GM04504 (cell line): ENCODE measurements at places on chromosomes 4 and X.

DNA sequence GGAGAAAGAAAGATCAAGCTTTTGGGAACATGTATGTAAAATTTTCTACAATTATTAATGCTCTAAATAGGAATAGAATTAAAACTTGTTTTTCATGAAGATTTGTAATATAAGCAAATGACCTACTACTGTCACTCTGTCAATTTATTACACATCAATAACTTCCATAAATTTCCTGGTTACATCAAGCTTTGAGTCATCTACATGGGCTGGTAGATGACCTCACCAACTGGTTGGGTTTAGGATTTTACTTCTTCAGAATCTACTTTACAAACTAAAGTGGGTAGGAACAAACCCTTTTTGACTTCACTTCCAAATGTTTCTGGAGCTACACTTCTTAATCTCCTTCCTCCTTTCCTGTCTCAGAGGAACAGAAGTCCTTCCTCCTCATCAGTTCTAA is 12.0 kb upstream of the LRAT start:
- DNase-seq = no peak

DNA sequence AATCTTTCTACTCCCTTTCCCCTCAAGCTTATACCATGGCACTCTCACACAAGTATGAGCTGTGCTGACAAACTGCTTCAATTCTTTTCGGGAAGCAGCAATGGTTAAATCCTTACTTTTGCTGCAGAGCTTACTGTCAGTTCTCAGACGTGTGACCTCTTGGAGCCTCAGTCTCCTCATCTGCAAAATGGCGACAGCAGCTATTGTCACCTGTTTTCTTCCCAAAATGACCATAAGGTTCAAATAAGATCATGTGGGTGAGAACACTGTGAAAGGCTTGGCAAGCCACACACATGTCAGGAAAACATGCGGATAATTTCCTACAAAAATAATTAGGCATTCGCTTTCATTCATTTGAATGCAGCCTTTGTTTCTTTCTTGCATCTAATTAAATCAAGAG is 36.8 kb upstream of the IRF2 start:
- no peak for DNase-seq

DNA sequence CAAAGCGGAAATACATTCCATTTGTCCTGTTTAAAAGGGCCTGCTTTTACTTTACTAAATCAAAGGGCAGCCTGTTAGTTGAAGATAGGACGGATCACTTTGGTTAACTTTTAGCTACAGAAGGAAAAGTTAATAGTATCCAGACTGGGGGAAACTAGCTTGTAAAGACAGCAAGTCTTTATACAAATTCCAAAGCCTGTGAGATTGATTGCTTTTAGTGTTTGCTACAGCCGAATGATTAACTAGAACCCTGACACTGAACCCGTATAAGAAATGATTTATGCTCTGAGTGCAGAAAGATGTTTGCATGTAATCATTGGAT is 93.4 kb downstream of the FRAS1 start:
- DNase-seq = no peak

- DNase-seq = no peak
These were observed 389.6 kb upstream of the IGFBP7 start for GRCh38 chr4:57499786-57500185.

- no peak for DNase-seq
These were observed 51.2 kb downstream of the LGI2 start for GRCh38 chr4:24979554-24979953.

- no peak for DNase-seq
These were observed 41.2 kb upstream of the PDGFC start for GRCh38 chr4:157012781-157013180.

DNA sequence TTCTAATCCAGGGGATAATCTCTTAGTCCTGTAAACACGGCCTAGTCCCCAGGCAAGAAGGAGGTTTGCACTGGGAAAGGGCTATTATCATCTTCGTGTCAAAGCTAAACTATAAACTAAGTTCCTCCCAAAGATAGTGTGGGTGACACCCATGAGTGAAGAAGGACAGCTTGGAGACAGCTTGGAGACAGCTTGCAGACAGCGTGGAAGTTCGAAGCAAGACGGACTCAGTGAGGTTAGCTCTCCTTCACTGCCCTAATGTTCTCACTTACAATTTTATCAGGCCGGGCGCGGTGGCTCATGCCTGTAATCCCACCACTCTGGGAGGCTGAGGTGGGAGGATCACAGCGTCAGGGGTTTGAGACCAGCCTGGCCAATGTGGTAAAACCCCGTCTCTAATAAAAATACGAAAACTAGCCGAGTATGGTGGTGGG is 19.2 kb upstream of the PLCXD1 start:
- DNase-seq = no peak

GRCh38 chrX:68196939-68197791 is 236.1 kb downstream of the OPHN1 start:
- DNase-seq = peak; percentile 10

GRCh38 chr4:183177001-183177400 is 77.9 kb downstream of the WWC2 start:
- no peak for DNase-seq

GRCh38 chr4:159298502-159298901 is 195.6 kb downstream of the RAPGEF2 start:
- no peak for DNase-seq

- no peak for DNase-seq
These were observed 1192.1 kb upstream of the PRKX start for GRCh38 chrX:4905576-4905975.

DNA sequence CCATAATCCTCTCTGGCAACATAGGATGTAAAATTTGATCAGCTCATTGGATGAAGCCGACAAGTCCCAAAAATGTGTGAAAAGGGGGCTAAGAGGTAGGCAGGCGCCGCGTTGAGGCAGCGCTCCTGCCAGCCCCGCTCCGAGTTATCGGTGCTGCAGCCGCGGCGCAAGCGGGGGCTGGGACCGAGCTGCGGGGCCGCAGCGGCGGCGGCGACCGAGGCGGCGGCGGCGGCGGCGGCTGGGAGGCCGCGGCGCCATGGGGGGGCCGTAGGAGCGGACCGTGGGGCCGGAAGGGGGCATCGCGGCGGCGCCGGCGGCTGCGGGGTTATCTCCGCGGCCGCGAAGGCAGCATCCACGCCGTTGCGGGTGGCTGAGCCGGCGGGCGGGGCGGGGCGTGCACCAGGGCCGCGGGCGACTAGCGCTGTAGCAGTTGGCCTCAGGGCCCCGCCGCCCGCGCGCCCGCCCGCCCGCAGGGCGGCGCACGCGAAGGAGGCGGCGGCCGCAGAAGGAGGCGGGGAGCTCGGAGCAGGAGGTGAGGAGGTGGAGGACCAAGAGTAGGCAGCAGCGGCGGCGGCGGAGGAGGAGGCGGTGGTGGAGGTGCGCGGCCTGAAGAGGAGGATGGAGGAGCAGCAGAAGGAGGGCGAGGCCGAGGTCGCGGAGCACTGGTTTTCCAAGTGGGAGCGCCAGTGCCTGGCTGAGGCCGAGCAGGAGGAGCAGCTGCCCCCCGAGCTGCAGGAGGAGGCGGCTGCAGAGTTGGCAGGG is 126.0 kb upstream of the CXorf66 start:
- DNase-seq = no peak

DNA sequence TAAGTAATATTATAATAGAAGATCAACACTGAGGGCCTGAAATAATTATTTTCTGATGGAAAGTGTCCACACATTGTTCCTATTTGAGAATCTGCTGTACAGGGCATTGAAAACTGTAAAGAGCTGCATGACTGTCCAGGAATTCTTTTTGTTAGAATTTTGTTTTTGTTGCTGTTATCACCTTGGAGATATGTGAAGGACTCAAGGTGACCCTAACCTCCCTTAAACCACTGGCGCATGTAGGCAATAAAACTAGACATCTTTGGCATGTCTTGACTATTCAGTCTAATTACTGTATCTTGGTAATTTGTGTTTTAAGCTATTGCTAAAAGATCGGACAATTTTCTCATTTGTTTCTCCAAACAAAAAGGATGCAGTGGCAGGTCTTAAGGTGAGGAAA is 55.5 kb upstream of the SMIM10 start:
- DNase-seq = no peak

- DNase-seq = no peak
These were observed 155.6 kb upstream of the PACRGL start for GRCh38 chr4:20544645-20545044.

DNA sequence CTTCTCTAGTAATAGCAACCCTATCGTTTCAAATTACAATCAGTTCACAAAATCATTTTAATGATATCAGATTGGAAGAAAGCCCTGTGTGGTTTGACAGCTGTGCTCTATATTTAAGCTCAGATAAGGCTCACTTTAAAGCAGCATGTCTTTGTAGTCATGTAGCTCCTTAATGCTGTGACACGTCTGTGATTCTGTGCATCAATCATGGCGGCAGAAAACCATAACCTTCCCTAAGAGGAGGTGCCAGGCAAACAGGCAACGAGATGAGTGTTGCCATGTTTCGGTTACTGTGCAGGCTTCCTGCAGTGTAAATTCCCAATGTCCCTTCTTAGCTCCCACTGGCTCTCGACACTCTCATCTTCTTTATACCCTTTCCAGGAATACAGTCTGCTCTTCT is 212.7 kb downstream of the GRID2 start:
- DNase-seq = no peak

DNA sequence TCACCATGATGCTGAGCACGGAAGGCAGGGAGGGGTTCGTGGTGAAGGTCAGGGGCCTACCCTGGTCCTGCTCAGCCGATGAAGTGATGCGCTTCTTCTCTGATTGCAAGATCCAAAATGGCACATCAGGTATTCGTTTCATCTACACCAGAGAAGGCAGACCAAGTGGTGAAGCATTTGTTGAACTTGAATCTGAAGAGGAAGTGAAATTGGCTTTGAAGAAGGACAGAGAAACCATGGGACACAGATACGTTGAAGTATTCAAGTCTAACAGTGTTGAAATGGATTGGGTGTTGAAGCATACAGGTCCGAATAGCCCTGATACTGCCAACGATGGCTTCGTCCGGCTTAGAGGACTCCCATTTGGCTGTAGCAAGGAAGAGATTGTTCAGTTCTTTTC is 4.0 kb downstream of the HNRNPH2 start:
- no peak for DNase-seq

DNA sequence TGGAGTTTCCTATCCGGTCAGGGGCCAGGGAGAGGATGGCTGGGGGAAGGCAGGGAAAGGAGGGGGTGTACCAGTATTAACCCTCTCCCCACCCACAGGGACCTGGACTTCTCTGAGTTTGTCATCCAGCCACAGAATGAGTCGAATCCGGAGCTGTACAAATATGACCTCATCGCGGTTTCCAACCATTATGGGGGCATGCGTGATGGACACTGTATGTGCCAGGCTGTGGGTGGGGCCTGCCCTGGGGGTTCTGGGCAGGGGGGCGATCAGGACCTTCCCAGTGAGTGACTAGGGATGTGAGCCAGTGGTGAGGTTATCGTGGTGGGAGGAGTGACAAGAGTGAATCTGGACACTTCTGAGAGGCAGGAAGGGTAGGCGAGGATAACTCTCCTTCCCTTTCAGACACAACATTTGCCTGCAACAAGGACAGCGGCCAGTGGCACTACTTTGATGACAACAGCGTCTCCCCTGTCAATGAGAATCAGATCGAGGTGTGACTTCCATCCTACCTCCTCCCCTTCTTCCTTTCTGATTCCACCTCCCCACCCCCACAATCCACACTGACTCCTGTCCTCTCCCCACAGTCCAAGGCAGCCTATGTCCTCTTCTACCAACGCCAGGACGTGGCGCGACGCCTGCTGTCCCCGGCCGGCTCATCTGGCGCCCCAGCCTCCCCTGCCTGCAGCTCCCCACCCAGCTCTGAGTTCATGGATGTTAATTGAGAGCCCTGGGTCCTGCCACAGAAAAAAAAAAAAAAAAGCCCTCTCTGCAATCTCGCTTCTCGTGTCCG is 14.6 kb downstream of the USP11 start:
- DNase-seq = no peak

DNA sequence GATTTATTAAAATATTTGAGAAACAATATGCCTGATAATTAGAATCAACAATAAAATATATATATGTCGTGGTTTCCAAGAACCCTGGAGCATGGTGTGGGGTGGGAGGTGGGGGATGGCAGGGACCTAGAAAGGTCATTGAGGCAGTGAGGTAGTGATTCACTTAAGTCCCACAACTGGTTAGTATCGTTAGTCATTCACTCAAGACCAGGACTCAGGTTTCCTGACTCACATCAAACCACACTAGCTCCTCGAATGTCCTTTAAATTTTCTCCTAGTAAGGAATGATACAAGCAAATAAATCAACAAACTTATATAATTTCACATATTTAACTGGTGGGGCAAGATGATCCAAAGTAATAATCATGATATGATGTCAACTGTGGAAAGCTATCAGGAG is 158.8 kb upstream of the AADAT start:
- no peak for DNase-seq

GRCh38 chrX:46715530-46715929 is 43.4 kb downstream of the SLC9A7 start:
- DNase-seq = no peak

DNA sequence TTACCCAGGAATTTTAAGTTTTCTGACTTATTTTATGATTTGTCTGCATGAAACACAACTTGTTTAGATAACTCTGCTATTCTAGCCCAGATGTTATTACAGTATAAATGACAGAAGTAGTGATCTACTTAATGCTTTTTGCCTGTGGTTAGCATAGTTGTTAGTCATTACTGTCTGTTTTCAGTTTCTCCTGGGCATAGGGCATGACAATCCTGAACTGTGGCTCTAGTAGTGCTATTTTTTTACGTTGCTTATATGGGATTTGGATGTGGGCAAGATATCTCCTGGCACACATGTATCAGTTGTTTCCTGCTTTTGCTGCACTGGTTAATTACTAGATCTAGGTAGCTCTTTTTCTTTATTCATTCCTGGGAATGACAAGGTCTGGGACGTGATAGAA is 1005.8 kb downstream of the PCDH18 start:
- DNase-seq = no peak

DNA sequence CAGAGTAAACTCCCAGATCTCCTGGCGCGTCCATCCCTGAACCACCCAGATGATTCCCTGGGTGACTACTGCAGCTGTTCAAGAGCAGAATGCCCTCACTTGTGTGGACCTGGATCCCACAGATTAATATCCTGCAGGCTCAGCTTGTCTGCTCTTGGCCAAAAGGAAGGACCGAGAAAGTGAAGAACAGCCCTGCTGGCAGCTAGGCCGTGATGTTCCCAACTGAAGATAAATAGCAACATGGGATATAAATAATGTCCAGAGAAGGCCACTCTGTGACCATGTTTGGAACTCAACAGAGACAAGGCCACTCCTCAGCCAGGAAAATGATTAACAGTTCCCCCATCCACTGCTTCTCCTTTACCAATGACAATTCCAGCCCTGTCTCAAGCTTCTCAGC is 21.5 kb downstream of the SUPT20HL2 start:
- no peak for DNase-seq

GRCh38 chr4:90292438-90292837 is 165.2 kb downstream of the CCSER1 start:
- no peak for DNase-seq

- DNase-seq = no peak
These were observed 35.2 kb downstream of the GUCY1A1 start for GRCh38 chr4:155701827-155702226.

- no peak for DNase-seq
These were observed 7.8 kb upstream of the XK start for GRCh38 chrX:37677765-37678164.

- DNase-seq = no peak
These were observed 142.7 kb downstream of the TENM3 start for GRCh38 chr4:182385897-182386296.

- no peak for DNase-seq
These were observed 790.8 kb downstream of the PCDH18 start for GRCh38 chr4:136741468-136741867.
